ENCODE measurements at places on chromosomes 2 and 18.

DNA sequence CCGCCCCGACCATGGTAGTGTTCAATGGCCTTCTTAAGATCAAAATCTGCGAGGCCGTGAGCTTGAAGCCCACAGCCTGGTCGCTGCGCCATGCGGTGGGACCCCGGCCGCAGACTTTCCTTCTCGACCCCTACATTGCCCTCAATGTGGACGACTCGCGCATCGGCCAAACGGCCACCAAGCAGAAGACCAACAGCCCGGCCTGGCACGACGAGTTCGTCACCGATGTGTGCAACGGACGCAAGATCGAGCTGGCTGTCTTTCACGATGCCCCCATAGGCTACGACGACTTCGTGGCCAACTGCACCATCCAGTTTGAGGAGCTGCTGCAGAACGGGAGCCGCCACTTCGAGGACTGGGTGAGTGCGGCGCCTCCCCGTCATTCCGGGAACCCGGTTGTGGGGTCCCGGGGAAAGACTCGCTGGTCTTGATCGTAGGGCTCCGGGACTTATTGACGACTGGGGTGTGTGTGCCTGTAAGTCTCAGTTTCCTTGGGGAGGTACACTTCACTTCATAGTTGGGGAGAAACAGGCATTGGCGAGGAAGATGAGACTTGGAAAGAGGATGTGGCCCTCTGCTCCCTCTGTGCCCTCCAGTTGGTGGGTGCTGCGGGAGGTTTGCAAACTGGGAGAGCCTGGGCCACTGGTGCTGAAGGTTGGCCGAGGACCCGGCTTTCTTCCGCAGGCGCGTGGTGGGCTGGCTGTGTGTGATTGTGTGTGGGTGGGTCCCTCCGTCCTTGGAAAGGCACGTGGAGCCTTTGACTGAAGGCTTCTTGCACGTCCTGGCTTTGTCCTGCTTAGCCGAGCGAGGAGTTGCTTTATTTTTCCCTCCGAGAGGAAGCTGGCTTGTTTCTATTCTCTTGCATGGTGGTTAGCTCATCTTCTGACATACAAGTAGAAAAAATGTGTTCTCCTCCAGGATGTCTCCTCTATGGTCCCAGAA is 886 bp downstream of the PRKCE start:
- DNase-seq, result no peak

- DNase-seq, result no peak
Observed at GRCh38 chr18:13585379-13586153, 140.8 kb downstream of the FAM210A start.

GRCh38 chr2:119327431-119327830 is 39.2 kb downstream of the C2orf76 start:
- no peak for DNase-seq

DNA sequence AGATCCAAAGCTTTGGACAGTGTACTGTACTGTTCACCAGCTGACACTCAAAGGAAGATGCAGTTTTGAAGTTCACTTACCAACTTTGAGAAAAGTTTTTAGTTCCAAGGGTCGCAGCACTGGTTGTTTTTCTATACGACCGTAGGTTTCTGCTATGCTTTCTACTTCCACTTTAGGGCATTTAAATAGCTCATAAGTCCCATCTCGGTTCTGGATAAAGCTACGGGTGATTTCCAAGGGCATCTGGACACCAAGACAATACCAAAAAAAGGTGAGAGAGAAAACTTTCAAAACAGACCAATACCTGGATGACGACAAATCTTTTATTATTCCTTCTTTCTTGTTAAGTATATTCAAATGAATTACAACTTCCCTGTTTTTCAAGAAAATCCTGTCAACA is 30.3 kb downstream of the C2orf42 start:
- DNase-seq, result no peak

DNA sequence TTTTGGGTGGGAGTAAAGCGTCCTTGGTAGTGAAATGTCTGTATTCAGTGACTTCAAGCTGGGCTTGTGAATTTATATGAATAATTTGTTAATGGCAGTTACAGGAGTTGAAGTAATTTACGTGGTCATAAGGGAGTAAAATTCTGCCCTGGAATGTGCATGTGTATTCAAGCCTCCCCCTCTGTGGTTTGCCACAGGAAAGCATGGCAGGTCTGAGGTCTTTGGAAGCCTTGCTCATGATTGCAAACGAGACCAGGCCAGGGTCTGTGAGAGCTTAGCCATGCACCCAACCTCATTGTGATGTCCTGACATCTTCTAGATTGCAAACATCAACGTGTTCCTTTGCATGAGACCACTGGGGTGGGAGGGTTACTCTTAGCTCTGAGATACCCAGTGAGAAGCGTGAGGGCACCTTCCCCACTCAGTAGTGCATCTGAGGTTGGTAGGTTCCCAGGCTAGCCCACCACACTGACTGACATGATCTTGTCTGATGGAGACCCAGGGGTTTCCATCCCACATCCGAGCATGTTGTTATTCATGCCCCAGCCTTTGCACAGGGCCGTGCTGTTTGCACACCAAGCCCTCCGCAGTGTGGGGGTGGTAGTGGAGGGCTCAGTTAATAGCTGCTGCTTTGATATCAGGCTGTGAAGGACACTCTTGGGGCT is 216.5 kb downstream of the KLHL29 start:
- no peak for DNase-seq

- DNase-seq, result no peak
Observed at GRCh38 chr2:142675398-142675797, 202.1 kb upstream of the KYNU start.

- no peak for DNase-seq
Observed at GRCh38 chr2:109270505-109271312, 141.7 kb downstream of the SH3RF3 start.

GRCh38 chr2:186995092-186995491 is 146.1 kb upstream of the ZSWIM2 start:
- no peak for DNase-seq

DNA sequence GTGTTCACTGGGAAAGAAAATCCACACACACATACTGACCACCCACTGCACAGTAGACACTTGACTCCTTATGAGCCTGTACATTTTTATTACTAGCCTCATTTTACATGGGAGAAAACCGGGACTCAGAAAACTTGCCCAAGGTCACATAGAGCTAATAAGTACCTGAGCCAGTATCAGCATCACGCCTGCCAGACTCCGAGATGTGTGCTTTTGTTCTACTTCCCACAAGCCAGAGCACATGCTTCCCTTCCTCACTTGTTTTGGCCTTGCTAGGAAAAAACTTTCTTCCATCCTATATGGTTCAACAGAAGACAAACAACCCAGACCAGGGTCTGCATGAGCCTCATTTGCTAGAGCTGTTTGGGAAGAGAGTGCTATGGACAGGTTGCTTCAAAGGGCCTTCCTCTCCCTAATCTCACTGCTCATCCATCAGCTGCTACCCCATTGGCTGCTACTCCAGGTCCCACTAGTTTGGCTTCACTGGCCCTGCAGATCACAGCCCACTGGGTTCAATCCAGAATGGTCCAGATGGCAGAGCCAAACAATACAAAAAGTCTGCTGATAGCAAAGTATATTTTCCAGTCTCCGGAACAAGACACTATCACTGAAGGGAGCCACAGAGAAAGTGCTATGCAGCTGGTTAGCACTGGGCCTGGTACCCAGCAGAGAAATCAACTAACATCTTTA is 63.9 kb downstream of the STK39 start:
- no peak for DNase-seq

DNA sequence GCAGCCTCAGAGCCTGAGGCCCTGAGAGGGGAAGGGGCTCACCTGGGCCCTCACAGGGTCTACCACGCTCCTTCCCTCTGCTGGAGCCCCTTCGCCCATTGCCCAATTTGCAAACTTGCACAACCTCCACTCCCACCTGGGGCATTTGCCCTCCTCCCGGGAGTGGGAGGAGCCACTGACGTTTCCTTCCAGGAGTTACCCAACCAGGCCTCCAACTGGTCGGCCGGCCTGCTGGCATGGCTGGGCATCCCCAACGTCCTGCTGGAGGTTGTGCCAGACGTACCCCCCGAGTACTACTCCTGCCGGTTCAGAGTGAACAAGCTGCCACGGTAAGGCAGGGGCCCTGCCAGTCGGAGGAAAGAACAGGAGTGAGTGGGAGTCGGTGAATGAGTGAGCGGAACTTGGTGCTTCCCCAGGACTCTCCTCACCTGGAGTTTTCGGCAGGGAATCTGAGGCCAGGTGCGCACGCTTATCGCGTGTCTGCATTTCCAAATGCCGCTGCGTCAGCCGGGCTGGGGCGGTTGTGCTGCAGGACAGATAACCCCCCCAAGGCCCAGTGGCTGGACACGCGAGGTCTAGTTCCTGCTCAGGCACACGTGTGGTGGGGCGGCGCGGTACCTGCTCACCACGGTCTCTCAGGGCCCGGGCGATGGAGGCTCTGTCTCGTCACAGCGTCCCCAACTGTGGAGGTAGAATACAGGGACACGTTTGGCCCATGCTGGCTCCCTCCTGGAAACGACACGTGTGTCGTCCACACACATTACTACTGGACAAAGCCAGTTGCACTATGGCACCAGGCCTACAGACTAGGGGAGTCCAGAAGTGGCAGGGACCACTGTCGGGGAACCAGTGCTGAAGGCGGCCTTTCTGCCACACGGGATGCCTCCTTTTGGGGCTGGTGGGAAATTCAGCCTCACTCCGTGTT is 11.7 kb downstream of the ANO7 start:
- DNase-seq, result no peak

DNA sequence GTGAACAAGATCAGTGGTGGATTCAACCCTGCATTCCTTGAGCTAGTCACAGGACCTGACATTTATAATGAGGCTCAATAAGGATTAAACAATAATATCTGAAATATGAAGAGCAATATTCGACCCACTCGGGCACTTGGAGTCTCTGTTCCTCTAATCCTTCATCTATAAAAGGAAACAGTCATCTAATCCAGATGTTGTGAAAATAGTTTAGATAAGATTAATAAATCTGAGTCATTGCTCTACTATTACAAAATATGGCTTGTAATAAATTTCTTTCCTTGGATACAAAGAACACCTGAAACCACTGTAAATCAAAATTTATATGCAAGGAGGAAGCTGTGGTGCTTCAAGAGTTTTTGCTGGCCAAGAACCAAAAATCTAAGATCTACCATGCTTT is 846.9 kb upstream of the ACVR2A start:
- no peak for DNase-seq

GRCh38 chr18:77057006-77057395 is 75.6 kb downstream of the MBP start:
- DNase-seq, result no peak

- no peak for DNase-seq
Observed at GRCh38 chr2:75605770-75606529, 40.6 kb upstream of the MRPL19 start.

DNA sequence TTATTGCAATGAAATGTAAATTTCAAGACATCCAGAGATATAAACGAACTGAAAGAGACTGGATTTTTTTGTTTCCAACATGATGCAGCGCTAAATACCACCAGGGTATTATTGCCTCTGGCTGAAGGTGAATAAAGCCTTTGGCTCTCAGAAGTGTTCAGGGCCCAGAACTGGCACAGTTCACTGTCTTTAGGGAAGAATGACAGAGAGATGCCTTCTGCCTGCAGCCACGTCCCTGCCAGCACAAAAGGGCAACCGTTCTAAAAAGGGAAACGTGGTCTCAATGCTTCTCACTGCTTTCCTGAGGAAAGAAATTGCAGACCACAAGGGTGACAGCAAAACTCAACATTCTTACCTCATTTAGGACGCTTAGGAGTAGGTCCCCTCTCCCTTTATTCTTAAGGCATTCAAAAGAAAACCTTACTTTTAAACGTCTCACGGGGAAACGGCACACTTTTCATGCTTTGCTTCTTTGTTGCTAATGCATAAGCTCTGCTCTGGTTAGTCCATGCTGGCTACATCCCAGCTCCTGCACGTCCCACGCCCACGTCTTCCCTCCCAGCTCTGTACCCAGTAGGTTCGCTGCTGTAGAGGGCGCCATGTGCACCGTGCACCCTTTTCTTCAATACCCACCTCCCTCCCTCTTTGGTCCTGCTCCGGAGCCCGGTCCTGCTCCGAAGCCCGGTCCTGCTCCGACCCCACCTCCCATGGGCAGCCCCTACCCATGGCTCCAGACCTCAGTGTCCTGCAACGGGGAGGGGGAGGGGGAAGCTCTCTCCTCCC is 171.0 kb downstream of the HRH4 start:
- no peak for DNase-seq

DNA sequence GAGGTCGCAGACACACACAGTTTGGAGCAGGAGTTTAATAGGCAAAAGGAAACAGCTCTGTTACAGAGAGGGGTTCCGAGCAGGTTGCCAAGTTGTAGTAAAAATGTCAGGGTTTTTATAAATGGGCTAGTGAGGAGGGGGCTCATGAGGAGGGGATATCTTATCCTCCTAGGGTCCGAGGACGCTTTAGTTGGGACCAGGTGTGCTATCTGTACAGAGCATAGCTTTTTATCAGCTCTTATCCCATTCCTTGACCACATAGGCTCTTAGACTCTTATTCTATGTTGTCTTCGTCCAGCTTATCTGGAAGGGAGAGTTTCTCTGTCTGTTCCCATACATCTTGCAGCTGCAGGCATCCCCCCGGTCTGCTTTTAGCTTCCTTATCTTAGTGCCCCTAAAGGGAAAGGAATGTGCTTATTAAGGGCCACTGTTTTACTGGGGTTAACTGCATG is 44.7 kb downstream of the PDK1 start:
- DNase-seq, result no peak

DNA sequence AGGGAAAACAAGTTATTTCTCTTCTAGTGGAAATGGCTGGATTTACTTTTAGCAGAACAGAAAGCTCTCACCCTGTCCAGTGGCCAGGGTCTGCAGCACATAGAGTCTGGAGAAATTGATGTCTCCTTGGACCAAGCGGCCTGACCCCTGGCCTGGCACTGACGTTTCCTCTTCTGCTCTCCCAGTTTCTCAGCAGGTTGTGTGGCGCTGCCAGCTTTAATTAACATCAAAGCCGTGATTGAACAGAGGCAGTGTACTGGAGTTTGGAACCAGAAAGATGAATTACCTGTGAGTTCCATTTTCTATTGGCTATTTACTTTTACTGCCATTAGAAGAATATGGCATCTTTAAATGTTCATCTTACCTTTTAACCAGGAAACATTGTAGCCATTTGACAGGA is 20.9 kb downstream of the CD8A start:
- no peak for DNase-seq
